Daoy (cell line): ENCODE measurements at places on chromosomes 12 and 14. TPM values are rescaled to one million over a fixed set of nuclear protein-coding genes. Genes with fewer than 3 reads are reported as not detected.

SLCO1B1 gene
- total RNA-seq = not detected in 2 replicates

AQP2 gene
- total RNA-seq = not detected in 2 replicates

DNA sequence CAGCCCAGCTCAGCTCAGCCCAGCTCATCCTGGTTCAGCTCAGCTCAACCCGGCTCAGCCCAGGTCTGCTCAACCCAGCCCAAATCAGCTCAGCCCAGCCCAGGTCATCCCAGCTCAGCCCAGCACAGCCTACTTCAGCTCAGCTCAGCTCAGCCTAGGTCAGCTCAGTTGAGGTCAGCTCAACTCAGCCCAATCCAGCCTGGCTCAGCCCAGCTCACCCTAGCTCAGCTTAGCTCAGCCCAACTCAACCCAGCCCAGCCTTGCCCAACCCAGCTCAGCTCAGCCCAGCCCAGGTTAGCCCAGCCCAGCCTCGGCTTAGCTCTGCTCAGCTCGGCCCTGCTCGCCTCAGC lies 332.3 kb downstream of the TMEM121 start:
- DNase-seq = no peak

ADAM21 gene
- 0.12 and 0.40 TPM in 2 replicates for total RNA-seq

- DNase-seq = no peak
Measured at GRCh38 chr12:107525063-107525718, 160.4 kb upstream of the PWP1 start.
